Foreskin keratinocyte (primary cell): ENCODE measurements at places on chromosomes 6 and 20.

DNA sequence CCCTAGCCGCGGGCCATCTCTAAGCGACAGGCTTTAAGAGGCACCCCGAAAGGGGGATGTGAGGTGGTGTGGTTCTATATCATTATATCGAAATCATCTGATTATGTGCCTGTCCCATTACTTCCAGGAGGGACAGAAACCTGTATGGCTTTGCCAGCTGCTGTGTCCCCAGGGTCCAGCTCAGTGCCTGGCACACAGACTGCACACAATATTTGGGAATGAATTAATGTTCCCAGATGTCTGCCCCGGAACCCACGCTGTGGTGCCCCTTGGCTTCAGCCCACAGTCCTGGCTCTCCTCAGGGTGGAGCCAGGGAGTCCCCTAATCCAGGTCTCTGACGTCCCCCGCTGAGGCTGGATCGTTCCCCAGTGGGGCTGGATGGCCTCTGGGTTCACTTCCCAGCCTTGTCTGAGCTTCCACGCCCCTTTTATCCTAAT lies 8.9 kb upstream of the AHCY start:
- DNase-seq: no peak

- no peak for DNase-seq
Measured at GRCh38 chr6:149876241-149876933, 12.2 kb upstream of the LRP11 start.

- DNase-seq: no peak
Measured at GRCh38 chr6:33875696-33876095, 71.9 kb upstream of the MLN start.

DNA sequence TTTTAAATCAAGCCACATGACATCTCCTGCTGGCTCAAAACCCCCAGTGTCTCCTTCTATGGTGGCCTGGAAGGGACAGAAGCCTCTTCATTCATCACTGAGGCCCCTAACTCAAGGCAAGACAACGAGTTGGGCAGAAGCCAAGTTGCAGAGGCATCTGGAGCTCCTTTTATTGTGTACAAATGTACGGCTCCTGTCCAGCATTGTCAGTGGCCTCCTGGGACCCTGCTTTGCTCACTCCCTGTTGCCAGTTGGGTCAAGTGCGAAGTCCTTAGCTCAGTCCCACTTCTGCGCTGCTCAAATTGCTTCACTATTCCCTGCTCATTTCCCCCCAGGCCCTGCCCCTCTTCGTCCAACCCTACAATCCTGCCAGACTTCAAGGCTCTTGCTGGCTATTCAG lies 181.2 kb upstream of the PMEPA1 start:
- DNase-seq: no peak

DNA sequence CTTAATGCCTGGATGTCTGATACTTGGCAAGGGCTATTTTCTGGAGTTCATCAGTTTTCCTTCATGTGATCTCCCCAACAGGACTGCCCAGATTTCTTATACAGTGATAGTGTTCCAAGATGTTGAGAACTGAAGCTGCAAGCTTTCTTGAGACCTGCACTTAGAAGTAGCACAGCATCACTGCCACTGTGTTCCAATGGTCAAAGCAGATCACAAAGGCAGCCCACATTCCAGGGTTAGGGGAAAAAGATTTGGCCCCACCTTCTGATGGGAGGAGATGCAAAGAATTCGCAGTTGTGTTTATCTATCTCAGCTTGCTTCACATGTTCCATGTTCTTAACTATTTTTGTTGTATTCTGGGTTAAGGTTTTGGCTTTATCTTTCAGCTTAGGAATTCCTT lies 78.2 kb downstream of the GPX5 start:
- DNase-seq: no peak
